Epithelial cell of prostate (primary cell): ENCODE measurements at places on chromosomes 5 and 9.

GRCh38 chr5:171984748-171985419 is 21.6 kb downstream of the FBXW11 start:
- no peak for DNase-seq

- DNase-seq = peak; percentile 29
Measured at GRCh38 chr9:90251316-90251715, 391.3 kb downstream of the DIRAS2 start.

DNA sequence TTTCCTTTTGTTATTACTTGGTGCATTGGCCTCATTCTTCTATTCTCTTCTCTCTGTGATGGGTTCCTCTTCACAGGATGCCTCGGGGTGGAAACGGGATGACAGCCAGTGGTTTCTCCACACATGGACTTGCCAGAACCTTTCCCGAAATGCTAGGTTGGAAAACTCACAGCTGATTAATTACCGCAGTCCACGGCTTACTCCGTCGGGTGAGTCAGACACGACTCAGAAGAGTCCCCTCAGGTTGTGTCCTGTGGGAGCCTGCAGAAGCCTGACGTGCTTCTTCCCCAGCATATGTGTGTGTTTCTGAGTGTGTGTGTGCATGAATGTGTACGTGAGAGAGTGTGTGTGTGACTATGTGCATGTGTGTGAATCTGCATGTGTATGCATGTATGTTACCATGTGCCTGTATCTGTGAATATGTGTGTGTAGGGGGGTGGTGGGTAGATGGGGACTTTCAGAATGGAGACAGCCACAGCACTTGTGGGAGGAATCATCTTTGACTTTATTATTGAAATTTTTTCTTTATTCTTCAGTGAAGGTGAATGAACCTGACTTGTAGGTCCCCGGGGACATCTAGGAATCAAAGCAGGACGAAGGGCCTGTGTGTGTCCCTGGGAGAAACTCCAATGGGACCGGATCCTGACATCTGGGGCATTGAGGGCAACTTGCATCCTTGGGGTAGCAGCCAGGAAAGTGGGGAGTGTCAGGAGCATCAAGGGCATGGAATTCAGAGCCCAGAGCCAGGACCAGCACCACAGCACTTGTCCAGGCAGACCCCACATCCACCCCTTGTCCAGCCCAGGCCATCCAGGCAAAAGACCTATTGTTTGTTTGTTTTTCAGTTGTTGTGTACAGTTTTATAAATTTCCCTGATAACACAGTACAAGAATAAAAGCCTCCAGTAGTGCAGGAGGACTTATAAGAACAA is 21.9 kb upstream of the MED10 start:
- peak; percentile 65 for DNase-seq

GRCh38 chr5:58012102-58012501 is 447.8 kb downstream of the PLK2 start:
- no peak for DNase-seq

DNA sequence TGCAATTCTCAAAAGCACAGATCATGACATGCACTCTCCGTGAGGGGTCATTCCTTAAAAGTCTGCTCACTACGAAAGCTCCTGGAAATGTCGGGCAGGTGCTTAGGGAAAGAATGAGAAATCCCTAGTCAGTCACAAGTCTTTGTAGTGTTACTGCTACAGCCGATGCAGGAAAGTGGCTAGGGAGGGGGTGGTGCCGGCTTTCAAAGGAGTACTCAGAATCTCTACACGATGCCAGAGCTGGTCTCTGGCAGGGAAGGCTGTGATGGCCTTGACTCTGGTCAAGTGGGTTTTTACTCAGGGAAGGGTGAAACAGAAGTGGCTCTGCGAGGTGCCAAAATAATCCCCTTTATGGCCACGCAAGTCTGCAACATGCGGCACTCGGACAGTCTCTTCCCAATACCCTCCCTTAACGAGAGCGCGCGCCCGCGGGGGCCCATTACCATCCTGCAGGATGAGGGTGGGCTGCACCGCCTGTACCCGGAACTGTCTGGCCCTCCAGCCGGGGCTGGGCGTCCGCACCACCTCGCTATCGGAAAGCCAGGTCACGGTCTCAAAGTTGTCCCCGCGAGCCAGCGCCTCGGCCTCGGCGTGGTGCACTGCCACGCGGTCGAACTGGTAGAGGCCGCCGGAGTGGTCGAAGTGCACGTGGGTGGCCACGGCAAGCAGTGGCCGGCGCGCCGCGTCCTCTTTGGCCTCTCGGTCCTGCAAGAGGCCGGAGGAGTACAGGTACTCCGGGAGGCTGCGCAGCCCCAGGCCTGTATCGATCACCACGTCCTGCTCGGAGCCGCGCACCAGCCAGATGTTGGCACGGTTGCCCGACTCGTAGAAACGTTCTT is 956 bp downstream of the MBLAC2 start:
- no peak for DNase-seq

DNA sequence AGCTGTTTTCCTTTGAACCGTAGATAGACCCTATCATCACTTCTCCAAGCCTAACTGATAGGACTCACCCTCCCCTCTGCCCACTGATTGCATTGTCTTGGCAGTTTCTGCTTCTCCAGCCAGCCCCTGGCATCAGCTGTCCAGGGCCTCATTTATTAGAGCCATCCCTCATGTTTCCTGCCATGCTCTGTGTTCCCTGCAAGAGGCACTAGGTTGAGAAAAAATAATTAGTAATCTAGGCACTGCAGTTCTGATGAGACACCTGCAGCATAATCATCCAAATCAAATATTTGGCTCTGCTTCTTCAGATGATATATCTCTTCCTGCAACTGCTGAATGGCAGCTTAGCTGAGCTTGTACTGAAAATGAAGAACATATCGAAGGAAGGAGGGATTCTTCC is 303.0 kb upstream of the TLE4 start:
- no peak for DNase-seq

- no peak for DNase-seq
Measured at GRCh38 chr5:21391506-21391905, 1403.5 kb upstream of the CDH18 start.

- no peak for DNase-seq
Measured at GRCh38 chr5:2169850-2170760, 287.4 kb upstream of the IRX4 start.

DNA sequence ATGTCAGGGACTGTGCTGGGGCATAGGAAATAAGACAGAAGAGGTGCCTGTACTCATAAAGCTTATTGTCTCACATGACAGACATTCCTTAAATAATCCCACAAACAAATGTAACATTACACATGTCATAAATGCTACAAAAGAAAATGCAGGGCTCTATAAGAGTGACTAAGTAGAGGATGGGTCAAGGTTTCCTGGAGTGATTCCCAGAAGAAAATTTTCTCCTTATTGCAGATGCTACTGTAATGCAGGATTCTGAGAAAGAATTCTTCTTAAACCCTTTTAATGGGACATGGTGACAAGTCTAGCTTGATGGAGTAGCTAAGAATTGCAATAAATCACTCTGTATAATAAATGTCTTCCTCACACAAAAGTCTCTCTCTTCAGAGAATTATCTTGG is 55.7 kb downstream of the SH3TC2 start:
- no peak for DNase-seq

GRCh38 chr5:123278284-123278683 is 144.9 kb downstream of the CEP120 start:
- no peak for DNase-seq

- DNase-seq = no peak
Measured at GRCh38 chr5:58040846-58041245, 419.0 kb downstream of the PLK2 start.

GRCh38 chr5:78430866-78431265 is 70.4 kb downstream of the SCAMP1 start:
- no peak for DNase-seq
